ENCODE measurements at places on chromosomes 6 and 20. TPM values are rescaled to one million over a fixed set of nuclear protein-coding genes. Genes with fewer than 3 reads are reported as not detected.

The DUSP15 gene
- 1.1 TPM for total RNA-seq

The NHLRC1 gene
- total RNA-seq: 1.9 TPM

The HTR1E gene
- not detected for total RNA-seq

The SLC35F1 gene
- total RNA-seq: not detected

The MYH7B gene
- total RNA-seq: not detected
